Chondrocyte (in vitro differentiated cells): ENCODE measurements at places on chromosomes 6 and 20. TPM values are rescaled to one million over a fixed set of nuclear protein-coding genes. Genes with fewer than 3 reads are reported as not detected.

Gene PRDM1
- total RNA-seq: 0.08 to 0.15 TPM (median 0.15 TPM) in 3 replicates

Gene LY6G6D
- not detected in 3 replicates for total RNA-seq

Gene C6orf58
- not detected in 3 replicates for total RNA-seq

Gene ATP6V1G2
- 2.4 to 4.1 TPM (median 3.0 TPM) in 3 replicates for total RNA-seq

Gene CAP2
- 76.6 to 90.4 TPM (median 86.1 TPM) in 3 replicates for total RNA-seq

Gene CCM2L
- not detected in 3 replicates for total RNA-seq

DNA sequence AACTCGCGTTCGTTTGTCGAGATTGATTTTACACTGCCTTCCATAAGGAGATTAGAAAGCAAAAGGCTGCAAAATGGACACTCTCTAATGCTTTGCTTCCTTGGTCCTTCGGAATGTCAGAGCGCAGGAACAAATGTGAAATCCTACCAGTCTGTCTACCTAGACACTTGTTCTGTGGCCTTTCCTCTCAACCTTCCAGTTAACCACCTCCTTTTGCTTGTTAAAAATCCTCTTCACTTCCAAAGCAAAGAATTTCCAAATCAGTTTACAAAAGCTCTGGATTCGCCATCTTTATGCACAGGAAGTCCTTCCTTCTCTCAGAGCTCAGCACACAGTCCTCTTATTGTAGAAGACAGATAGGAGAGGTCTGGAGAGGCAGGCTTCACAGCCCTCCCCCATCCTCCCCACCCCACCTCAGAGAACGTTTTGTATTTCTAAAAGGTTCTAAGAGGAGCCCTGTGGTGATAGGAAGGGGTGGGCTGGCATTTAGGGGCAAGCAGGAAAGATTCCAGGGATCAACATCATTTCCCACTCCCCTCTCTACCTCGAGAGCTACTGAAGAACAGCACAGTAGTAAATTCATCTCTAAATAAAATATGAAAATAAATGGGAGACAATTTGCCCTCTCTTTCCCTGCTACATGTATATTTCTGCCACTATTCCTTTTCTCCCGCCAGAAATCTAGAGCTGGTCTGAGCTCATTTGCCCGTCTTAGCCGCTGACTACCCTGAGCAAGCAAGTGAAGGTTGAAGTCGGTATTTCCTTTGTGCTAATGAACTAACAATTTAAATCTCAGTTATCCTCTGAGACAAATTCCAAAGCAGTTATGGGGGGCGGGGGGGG lies 18.9 kb downstream of the TFAP2A start:
- H3K4me1 ChIP-seq: peaks cover 23% of the 10 kb centered on the region
- H3K36me3 ChIP-seq: no peaks in the 10 kb centered on the region
- DNase-seq: no peak
- H3K4me3 ChIP-seq: no peak overlapping the region
- no peak overlapping the region for H3K27ac ChIP-seq

DNA sequence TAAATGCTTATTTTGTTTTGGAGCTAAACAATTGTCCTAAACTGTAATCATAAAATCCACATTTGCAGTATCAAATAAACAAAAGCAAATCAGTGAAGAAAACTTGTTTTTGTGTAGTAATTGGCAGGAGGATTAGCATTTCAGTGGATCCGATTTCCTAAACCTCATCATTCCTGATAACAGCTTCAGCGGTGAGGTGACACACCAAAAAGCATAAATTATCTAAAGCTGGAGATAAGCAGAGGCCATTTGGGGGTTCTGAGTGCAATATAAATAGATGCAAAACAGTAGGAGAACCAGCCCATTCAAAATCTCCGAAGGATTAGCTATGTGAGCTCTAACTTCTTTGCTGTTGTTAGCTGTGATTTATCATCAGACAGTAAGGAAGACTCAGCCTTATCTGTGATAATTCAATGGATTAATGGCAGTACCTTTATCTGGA lies 235.8 kb downstream of the EPHA7 start:
- no peaks in the 10 kb centered on the region for H3K27me3 ChIP-seq
- no peak overlapping the region for H3K27ac ChIP-seq
- H3K4me3 ChIP-seq: no peak overlapping the region
- DNase-seq: no peak
- H3K4me1 ChIP-seq: no peaks in the 10 kb centered on the region
- no peaks in the 10 kb centered on the region for H3K36me3 ChIP-seq

DNA sequence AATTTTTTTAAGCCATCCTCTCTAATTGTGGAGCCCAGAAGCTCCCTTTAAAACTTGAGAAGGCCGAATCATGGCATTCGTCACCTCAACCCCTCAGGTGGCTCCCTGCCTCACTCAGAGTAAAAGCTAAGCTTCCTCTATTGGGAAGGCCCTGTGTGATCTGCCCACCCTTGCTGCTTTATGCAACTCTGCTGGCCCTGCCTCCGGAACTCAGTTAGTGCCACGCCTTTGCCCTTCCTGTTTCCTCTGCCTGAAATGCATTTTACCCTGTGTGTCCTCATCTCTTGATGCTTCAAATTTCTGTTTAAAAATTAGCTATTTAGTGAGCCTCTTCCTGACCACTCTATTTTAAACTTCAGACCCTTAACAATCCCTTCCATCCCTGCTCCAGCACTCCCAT lies 5.7 kb downstream of the PACRG start:
- H3K27ac ChIP-seq: no peak overlapping the region
- H3K36me3 ChIP-seq: peaks cover 3% of the 10 kb centered on the region
- H3K27me3 ChIP-seq: no peaks in the 10 kb centered on the region
- DNase-seq: no peak
- peaks cover under 1% of the 10 kb centered on the region for H3K4me1 ChIP-seq

- no peak for DNase-seq
- peaks cover 3% of the 10 kb centered on the region for H3K36me3 ChIP-seq
- peak overlapping the region; percentile 45 for H3K27ac ChIP-seq
- peak overlapping the region; percentile 82 for H3K4me3 ChIP-seq
- H3K4me1 ChIP-seq: peaks cover 10% of the 10 kb centered on the region
Measured at GRCh38 chr6:150005761-150006651, 19.3 kb downstream of the RAET1L start.

DNA sequence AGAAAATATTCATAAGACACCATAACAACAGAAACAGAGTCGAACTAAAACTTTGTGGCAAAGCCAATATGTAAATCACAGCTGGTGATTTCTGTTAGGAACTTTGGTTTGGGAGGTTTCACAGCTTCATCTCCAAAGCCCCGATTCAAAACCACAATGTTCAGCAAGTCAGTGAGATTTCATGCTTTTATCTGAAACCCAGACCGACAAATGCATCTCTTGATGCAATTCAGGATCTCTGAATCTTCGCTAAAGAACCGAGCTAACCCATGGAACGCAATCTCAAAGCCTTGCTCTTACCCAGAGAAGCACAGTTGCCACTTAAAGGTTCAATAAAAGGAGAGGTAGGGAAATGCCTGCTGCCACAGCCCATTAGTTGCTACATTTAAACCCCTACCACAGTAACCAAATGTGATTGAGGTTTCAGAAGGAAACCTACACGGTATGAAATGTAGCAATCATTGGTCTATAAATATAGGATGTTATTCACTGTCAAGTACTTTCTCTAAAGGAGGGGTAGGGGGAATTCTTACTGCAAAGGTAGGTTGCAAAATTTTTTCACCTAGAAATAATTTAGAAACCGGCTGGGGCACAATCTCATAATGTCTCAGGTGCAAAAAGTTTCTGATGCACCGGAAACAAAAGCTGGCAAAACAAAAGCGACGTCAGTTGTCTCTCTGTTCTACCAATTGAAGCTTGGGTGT lies 381.0 kb upstream of the ARID1B start:
- no peaks in the 10 kb centered on the region for H3K36me3 ChIP-seq
- H3K4me3 ChIP-seq: no peak overlapping the region
- no peak for DNase-seq
- H3K27ac ChIP-seq: no peak overlapping the region

DNA sequence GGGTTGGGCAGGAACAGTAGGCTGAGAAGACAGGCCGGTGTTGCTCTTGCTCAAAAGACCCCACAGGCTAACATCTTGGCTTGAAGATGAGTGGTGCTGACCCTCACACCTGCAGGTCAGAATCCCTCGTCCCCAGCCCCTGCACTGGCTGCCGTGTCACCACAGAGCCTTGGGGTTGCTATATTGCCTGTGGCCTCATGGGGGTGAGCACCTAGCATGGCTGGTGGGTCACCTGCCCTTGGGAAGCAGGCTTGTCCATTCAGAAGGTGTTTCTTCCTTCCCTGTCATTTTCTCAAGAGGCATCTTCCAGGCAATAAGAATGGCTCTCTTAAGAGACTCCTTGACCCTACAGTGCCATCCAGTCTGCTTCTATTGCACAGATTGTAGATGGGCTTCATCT lies 7.7 kb downstream of the SLC22A16 start:
- peaks cover 4% of the 10 kb centered on the region for H3K36me3 ChIP-seq
- H3K27ac ChIP-seq: no peak overlapping the region
- H3K4me1 ChIP-seq: no peaks in the 10 kb centered on the region
- H3K4me3 ChIP-seq: no peak overlapping the region
- peaks cover 36% of the 10 kb centered on the region for H3K27me3 ChIP-seq
- no peak for DNase-seq

- H3K27ac ChIP-seq: no peak overlapping the region
- H3K27me3 ChIP-seq: peaks cover 6% of the 10 kb centered on the region
- no peak for DNase-seq
- no peak overlapping the region for H3K4me3 ChIP-seq
Measured at GRCh38 chr6:168349718-168350210, 30.2 kb upstream of the DACT2 start.

DNA sequence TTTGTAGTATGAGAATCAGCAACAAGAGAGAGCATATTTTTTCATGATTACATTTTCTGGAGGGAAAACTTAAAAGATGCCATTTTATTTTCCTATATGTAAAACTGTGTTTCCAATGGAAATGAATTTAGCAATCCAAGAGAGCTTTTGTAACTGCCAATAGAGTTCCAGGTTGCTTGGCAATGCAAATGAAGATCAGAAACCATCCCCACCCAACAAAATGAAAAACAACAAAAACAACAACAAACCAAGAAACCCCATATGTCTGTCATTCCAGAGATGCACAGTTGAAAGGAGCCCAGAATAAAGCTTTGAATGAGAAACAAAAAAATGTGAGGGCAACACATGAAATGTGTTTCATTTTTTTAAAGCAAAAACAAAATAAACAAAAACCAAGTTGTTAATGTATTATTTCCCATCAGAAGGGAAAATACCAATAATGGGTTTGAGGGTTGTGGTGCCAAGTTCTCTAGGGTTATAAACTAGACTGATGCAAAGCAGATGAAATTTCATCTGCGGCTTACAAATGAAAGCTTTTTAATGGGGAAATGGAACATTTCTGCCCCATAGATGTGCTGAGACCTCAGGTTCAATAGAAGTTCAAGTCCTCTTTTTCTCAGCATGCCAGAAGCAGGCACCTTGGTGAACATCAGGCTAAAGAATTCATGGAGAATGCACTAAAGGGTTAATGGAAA lies 121.5 kb upstream of the MCHR2 start:
- no peak for DNase-seq
- H3K4me1 ChIP-seq: peaks cover 30% of the 10 kb centered on the region
- no peaks in the 10 kb centered on the region for H3K27me3 ChIP-seq
- no peak overlapping the region for H3K27ac ChIP-seq

- peaks cover 6% of the 10 kb centered on the region for H3K27me3 ChIP-seq
- no peak for DNase-seq
- no peak overlapping the region for H3K4me3 ChIP-seq
- peaks cover 4% of the 10 kb centered on the region for H3K4me1 ChIP-seq
- no peaks in the 10 kb centered on the region for H3K36me3 ChIP-seq
- no peak overlapping the region for H3K27ac ChIP-seq
Measured at GRCh38 chr6:54716877-54717276, 129.7 kb upstream of the FAM83B start.
